ENCODE measurements at places on chromosomes 7 and 10. TPM values are rescaled to one million over a fixed set of nuclear protein-coding genes. Genes with fewer than 3 reads are reported as not detected.

The OPN4 gene
- not detected for total RNA-seq

The METTL27 gene
- total RNA-seq, result not detected

The PIP gene
- total RNA-seq, result not detected

The TMEM139 gene
- 13.5 TPM for total RNA-seq

The SMO gene
- total RNA-seq, result 8.0 TPM

The ZDHHC4 gene
- total RNA-seq, result 96.1 TPM

The ASB15 gene
- total RNA-seq, result not detected

The KAT6B gene
- 8.7 TPM for total RNA-seq

The SPAM1 gene
- not detected for total RNA-seq

All from tracheal epithelial cell (primary cell).